Activated CD4-positive, alpha-beta T cell treated with anti-CD3 and anti-CD28 coated beads, Interleukin-2, amount 50 U/mL, for 4 hours (primary cell): ENCODE measurements at places on chromosomes 16 and 17.

DNA sequence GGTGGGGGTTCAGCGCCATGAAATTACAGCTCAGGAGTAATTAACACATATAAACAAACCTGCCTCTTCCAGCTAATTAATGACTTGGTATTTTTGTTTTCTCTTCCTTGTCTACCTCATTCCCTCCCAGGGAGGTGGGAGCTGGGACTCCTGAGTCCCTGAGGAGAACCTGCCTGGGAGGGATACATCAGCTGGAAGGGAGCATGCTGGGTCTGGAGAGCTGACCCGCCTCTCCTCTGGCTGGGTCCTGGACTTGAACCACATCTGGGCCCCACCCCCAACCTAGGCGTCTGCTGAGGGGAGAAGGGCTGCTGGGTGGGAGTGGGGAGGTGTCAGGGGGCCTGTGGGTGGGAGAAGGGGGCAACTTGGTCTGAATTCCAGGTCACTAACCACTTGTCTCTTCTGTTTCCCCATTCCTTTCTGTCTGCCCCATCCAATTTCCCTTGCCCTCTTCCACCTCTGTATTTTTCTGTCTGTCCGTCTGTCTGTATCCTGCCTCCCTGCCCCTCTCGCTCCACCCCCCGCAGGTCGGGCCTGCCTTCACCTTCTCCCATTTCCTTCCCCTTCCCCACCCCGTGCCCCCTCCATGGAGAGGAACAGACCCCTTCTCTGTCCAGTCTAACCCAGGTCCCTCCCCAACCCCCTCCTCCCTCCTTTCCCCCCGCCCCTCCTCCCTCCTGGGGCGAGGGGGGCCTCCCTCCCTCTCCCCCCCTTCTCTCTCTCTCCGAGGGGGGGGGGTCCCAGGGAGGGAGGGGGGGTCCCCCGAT, at the start of gene NLGN2:
Gene NLGN2, plus strand, starts transcription at position 361 of the 767 bp plus-strand sequence. CDS start 411 bp downstream, outside the sequence.
- no peak for DNase-seq

- DNase-seq = no peak
Observed at GRCh38 chr16:54143934-54144571, 142.5 kb downstream of the IRX3 start.

- peak; percentile 17 for DNase-seq
Observed at GRCh38 chr16:29876594-29877249, 13.7 kb upstream of the CDIPT start.

DNA sequence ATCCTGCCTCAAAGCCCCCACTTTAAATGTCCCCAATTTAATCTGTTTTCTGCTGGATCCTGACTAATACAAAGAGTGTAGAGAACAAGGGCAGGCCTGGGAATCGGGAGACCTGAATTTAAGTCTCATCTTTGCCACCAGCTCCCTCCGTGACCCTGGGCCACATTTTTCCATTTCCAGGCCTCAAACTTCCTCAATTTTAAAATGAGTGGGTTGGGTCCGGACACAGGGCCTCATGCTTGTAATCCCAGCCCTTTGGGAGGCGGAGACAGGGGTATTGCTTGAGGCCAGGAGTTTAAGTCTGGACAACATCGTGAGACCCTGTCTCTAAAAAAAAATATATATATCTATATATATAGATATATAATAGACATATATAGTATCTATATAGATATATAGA, 61.4 kb downstream of the SRL start:
- DNase-seq = no peak

GRCh38 chr17:5405400-5405799, 14.1 kb downstream of the NUP88 start:
- DNase-seq = no peak

- peak; percentile 59 for DNase-seq
Observed at GRCh38 chr16:1363501-1364041, 11.8 kb downstream of the GNPTG start.

DNA sequence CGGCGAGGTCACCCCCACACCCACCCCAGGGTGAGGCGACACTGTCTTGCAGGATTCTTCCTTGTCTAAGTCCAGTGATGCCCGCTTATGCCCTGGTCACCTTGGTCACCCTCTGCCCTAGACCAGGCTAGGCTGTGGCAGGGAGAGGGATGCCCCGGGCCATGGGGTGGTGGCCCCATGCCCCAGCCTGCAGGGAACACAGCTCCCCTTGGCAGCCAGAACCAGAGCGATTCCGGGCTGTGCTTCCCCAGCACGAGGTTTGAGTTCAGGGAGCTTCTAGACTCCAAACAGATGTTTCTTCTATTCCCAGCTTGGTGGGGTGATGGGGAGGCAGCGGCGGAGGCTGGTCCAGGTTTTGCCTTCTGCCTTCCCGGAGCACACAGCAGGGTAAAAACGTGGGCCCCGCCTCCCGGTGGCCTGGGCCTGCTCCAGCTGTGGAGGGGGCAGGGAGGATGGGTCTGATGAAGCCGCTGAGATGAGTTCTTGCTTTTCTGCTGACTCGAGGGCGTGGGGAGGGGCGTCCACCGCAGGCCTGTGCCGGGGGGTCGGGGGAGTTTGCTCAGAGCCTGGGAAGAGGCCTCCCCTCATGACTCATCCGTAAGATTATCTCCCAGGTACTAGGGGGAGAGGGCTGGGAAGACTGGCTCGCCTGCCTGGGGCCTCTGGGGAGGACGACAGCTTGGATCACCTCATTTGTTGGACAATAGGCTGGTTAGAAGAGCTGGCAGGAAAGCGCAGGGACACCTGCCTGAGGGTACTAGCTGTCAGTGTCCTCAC, 15.4 kb downstream of the SMTNL2 start:
- no peak for DNase-seq

GRCh38 chr17:17538417-17539391, 42.5 kb upstream of the RASD1 start:
- no peak for DNase-seq

- no peak for DNase-seq
Observed at GRCh38 chr16:22763437-22764080, 50.4 kb upstream of the HS3ST2 start.

DNA sequence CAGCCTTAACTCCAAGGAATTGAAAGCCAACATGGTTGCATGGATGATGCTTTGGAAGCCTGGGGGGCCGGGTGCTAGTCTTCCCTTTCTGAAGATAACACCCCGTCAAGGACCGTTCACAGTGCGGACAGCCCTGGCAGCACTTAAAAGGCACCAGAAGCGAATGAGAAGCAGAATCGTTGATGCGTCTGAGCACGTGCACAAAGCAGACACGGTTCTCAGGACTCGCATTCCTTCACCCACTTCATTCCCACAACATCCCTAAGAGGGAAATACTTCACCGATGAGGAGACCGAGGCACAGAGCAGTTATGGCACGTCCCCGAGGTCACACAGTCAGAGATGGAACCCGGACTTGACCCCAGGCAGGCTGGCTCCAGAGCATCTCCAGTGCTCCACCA, 14.2 kb downstream of the TRPV1 start:
- DNase-seq = no peak

GRCh38 chr16:70253291-70254106, 1.8 kb upstream of the EXOSC6 start:
- no peak for DNase-seq

GRCh38 chr17:49022391-49022941, 25.3 kb downstream of the IGF2BP1 start:
- DNase-seq = no peak

GRCh38 chr17:4026255-4026654, 62.0 kb upstream of the ATP2A3 start:
- DNase-seq = no peak

DNA sequence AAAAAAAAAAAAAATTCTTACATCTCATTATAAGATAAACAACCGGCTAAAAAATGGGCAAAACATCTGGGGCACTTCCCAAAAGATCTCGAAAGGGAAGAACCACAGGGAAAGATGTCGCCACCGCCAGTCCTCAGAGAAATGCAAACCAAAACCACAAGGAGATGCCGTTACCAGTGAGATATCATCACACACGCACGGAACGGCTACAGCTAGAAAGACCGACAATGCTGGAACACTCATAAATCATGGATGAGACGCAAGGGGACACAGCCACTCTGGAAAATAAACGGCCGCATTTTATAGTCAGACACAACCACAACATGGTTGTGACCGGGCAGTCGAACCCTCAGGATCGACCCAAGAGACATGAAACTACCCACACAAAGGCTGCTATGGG, 24.5 kb downstream of the WDR45B start:
- no peak for DNase-seq

DNA sequence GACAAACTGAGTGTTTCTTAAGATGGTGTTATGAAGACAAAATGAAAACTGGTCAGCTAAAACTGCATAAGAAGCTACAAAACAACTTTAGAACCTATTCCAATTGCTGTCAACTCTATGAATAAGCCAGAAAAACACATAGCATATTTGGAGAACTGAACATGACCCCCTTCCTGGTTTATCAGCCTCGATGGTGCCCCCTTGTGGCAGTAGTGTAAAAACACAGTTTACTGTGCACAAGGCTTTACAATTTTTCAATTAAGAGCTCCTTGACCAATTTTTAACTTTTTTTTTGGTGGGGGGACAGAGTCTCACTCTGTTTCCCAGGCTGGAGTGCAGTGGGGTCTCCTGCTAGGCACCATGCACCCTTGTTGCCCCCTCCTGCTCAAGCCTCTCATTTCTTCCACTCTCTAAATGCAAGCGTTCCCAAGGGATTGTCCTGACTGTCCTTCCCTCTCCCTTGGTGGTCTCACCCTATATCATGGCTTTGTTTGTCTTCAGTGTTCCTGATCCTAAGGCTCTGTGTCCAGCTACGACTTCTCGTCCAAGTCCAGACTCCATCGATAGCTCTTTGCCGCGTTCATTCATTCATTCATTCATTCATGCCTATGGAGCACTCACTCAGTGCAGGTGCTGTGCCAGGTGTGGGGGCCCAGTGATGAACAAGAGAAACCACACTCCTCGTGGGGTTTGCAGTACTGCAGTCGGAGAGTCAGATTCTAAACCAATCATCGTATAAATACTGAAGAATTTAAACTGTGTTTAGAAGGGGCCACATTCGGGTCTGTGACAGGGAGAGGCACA, 7.5 kb downstream of the EIF1 start:
- peak; percentile 69 for DNase-seq

GRCh38 chr17:28326114-28326513, 7.1 kb downstream of the TMEM97 start:
- no peak for DNase-seq

GRCh38 chr17:16258901-16259300, 41.9 kb downstream of the PIGL start:
- DNase-seq = no peak

- no peak for DNase-seq
Observed at GRCh38 chr16:61858988-61859387, 177.2 kb downstream of the CDH8 start.

- DNase-seq = no peak
Observed at GRCh38 chr17:68641276-68642117, 40.3 kb upstream of the FAM20A start.

DNA sequence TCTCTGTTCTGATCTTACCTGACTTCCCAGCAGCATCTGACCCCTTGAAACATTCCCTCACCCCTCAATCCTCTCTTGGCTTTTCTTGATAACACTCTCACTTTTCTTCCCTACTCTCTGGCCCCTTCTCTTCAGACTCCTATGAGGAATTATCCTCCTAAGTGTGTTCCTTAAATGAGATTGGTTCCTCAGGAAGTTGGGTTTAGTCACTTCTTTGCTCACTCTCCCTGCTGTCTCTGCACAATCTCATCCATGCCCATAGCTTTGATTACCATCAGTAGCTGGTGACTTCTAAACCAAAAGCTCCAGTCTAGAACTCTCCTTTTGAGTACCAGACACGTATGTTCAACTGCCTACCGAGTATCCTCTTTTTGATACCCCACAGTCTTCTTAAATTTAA, 13.0 kb downstream of the MED24 start:
- DNase-seq = no peak

DNA sequence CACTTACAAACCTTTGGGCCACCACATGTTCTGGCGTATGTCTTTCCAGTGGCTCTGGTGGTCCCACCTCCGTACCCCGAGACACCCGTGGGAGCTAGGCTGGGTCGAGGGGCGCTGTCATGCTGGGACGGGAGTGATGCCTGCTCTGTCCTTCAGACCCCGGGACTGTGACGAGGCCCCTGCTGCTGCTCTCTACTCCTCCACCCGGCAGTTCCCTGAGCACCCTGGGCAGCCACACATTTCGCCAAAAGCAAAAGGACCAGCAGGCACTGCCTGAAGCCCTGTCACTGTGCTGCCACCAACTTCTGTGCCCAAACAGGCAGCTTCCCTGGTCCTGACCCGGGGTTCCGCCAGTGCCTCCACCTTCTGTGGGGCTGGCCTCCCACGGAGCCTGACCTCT, 15.5 kb downstream of the DOC2B start:
- DNase-seq = no peak

- no peak for DNase-seq
Observed at GRCh38 chr16:78256686-78257375, 157.4 kb downstream of the WWOX start.

GRCh38 chr16:85525420-85526184, 87.5 kb upstream of the GSE1 start:
- DNase-seq = no peak
